ENCODE measurements at places on chromosomes 2 and 18. TPM values are rescaled to one million over a fixed set of nuclear protein-coding genes. Genes with fewer than 3 reads are reported as not detected.

PIEZO2 gene
- 5.3 TPM for total RNA-seq

HOXD12 gene
- total RNA-seq: not detected

PAIP2B gene
- total RNA-seq: 0.65 TPM

LINC00305 gene
- not detected for total RNA-seq

UPP2 gene
- not detected for total RNA-seq

OTX1 gene
- not detected for total RNA-seq

ZNF514 gene
- total RNA-seq: 14.3 TPM

GAL3ST2 gene
- total RNA-seq: 0.46 TPM

SERPINB10 gene
- not detected for total RNA-seq

ERICH2 gene
- total RNA-seq: 0.76 TPM

Data from smooth muscle cell of the pulmonary artery (primary cell).